Activated CD8-positive, alpha-beta memory T cell treated with anti-CD3 and anti-CD28 coated beads for 48 hours (primary cell): ENCODE measurements at places on chromosomes 5 and 9.

DNA sequence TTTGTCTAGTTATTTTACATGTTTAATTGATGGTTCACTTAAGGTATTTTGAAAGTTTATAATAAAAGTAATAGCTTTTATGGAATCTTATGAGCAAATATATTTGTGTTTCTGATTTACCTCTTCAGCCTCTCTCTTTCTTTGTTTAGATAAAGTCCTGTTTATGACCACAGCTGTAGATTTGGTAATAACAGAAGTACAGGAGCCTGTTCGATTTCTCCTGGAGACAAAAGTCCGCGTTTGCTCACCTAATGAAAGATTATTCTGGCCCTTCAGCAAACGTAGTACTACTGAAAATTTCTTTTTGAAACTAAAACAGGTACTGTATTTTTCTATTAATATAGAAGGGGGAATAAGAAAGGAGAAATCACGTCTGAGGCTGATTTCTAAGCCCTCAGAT lies 35.0 kb upstream of the GPR21 start:
- no peak for DNase-seq

GRCh38 chr9:94672811-94673487 lies 33.6 kb upstream of the FBP1 start:
- no peak for DNase-seq

- no peak for DNase-seq
Observed at GRCh38 chr5:8381972-8382371, 513.0 kb downstream of the MTRR start.

DNA sequence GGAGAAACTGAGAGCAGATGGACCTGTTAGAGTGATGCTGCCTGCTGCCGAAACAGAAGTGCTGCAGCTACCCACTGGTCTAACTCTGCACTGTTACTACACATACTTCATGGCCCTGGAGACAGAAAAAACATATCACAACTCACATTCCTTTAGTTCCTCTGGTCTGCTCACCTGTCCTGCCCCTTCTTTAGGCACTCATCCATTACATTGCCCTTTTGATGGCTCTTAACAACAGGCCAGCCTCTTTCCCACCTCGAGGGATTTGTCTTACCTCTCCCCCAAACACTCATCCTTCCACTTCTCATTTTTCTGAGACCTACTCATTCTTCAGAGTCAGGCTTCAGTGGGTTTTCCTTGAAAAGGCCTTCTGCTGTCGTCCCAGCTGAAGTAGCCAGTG lies 49.2 kb downstream of the KCTD16 start:
- DNase-seq: no peak

GRCh38 chr5:39283231-39283818 lies 64.0 kb upstream of the FYB1 start:
- no peak for DNase-seq

DNA sequence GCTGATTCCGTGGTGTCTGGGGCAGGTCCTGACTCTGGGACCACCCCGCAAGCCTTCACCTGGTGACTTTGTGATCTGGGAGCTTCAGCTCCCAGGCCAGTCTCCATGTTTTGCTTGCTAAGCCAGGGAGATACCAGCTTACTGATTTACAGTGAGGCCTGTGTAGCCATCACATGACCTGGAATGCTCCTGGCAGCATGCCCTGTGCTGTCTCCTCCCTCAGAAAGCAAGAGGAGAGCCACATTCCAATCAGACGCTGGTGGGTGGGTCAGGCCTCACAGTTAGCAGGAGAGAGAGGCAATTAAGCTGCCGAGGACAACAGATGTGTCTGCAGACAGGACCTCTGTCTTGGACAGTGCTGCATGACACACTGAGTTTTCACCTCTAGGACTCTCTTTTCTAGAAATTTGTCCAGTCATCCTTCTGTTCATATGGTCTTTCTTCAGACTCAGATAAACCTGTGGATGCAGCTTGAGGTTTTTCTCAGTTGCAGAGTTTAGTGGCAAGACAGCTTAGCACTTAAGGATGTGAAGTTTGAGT lies 24.4 kb upstream of the GRPEL2 start:
- no peak for DNase-seq

- DNase-seq: no peak
Observed at GRCh38 chr9:95770653-95771131, 104.8 kb upstream of the ERCC6L2 start.

GRCh38 chr5:168434001-168434400 lies 52.3 kb upstream of the RARS1 start:
- DNase-seq: no peak

- DNase-seq: no peak
Observed at GRCh38 chr5:173796721-173797495, 91.2 kb upstream of the CPEB4 start.

- no peak for DNase-seq
Observed at GRCh38 chr5:1387876-1388275, 43.0 kb upstream of the CLPTM1L start.

DNA sequence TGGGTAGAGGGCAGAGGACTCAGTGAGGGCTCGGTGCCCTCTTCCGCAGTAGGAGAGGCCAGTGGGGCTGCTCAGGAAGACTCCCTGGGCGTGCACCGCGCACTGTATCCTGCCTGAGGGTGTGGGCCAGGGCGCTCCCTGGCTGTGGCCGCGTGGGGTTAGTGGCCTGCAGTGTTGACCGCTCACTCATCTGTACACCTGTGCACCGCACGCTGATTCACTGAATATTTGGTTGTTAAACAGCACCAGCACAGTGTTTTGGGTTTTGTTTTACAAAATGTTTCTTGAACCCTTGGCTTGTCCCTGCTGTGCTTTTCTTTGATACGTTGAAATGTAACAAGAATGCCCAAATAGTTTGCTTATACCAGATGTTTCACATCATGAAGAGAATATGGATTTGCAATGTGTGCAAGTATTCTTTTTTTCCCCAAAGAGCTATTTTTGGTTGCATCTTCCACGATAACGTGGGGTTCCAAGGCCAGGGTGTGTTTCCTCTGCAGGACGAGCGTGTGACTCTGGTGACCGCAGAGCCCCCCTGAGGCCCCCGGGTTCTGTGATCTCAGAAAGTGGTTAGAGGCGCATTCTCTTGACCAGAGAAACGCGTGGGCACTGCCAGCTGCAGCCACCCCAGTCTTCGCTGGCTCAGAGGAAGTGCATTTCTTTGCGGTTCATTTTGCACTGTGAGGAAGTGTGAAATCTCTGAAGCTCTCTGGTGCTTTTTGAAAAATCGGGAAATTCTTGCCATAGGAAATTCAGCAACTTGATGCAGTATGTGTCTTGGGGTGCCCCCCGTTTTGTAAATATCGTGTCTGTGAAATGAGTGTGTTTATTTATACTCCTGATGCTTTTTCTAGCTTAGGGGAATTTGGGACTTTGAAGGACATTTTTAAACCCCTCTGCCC lies 46.9 kb downstream of the AHRR start:
- no peak for DNase-seq

- no peak for DNase-seq
Observed at GRCh38 chr9:127489471-127490115, 38.3 kb downstream of the LRSAM1 start.

GRCh38 chr5:141855265-141856036 lies 22.8 kb downstream of the PCDH1 start:
- DNase-seq: no peak

DNA sequence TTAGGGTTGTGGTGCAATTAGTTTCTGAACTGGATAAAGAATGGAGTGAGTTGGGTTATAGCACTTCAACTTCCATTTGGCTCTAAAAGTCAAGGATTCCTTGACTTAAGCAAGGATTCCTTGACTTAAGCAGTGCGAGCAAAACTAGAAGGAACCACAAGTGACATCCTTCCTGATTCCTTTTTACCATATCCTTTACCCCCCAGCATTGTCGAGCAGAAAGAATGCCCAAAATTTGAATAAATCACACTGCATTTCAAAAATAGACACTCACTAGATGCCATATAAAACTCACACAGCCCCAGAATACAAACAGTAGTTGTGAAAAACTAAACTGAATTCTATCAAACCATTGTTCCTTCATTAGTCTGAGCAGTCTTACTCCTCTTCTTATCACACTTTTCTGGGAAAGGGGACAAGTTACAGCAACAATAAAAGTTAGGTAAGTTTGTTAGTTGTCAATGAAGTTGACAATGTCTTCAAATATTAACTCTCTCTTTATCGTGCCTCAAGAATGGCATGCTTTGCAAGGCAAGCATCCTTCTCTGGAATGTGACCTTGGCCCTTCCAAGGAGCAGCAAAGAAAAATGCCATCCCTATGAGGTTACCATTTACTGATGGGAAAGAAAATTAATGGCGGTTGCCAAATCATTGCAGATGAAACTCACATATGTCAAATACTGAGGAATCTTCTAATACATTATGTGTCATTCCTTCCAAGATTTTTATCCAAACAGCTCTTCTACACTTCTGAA lies 273.3 kb upstream of the ANKRD55 start:
- DNase-seq: no peak

DNA sequence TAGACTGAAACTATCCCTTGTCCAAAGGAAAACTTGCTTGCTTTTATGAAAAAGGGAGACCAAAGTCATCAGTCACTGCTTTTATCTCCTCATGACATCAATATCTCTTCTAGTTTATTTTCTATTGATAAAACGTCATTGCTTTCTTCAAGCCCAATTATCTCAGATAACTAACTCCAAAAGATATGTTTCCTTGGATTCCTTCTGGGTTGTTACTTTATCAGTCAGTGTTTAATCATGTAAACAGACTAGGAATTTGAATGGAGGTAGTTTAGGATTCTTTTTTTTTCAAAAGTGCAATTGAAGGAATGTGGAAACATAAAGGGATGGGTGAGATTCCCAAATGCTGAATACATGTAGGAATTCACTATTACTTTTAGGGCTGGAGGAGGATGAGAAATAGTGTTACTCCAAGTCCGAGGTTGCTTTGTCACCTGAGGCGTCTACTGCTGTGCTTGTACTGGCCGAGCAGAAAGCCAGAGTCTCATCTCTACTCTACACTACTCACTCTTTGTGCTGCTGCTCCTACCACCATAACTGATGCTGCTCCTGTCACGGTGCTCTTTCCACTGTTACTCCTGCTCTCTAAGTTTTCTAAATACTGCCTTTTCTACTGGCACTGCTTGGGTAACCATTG lies 1697.1 kb upstream of the NUDT12 start:
- DNase-seq: no peak

- no peak for DNase-seq
Observed at GRCh38 chr5:169223595-169223953, 77.4 kb downstream of the SLIT3 start.

GRCh38 chr5:180208435-180209081 lies 453 bp downstream of the RASGEF1C start:
- DNase-seq: no peak

- DNase-seq: no peak
Observed at GRCh38 chr5:26805076-26805475, 233.3 kb downstream of the CDH9 start.

DNA sequence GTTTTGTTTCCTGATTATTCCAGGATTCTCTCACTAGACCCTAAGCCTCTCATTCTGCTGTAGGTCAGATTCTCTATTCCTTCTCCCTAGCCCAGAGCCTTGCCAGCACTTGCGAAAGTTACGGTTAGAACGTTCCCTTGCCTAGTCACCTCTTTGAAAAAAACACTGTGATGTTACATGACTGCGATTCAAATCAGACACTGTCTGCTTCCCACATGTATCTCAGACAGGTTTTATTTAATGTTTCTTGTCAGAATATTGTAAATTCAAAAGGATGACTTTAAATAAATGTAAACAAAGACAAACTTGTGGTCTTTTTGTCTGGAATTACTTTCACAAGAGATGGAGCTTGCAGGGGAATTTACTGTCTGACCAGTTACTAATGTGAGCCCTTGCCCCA lies 116.5 kb upstream of the OTULINL start:
- DNase-seq: no peak

GRCh38 chr9:18728642-18729041 lies 254.7 kb downstream of the ADAMTSL1 start:
- no peak for DNase-seq

- DNase-seq: no peak
Observed at GRCh38 chr9:93083592-93084470, 12.2 kb upstream of the CARD19 start.
